ENCODE measurements at places on chromosomes 7 and 10.

DNA sequence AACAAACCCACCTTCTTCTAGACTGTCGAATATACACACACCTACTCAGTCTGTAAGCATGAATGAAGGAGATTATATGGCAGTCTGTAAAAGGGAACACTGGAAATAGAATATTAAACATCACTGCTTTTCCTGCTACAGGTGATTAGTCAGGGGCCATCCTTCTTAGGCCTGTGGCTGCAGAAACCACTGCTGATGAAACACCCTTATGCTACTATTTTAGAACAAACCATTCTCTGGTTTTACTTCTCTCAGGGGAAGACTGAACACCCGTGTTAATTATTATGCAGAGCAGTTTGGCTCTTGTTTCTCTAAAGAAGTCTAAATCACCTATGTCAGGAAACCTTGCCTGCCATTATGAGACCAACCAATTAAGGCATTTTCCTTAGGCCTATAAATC is 351.1 kb upstream of the KLF6 start:
- DNase-seq: no peak

- no peak for DNase-seq
Observed at GRCh38 chr7:16816824-16817223, 12.0 kb upstream of the AGR2 start.

GRCh38 chr10:71582019-71582418 is 137.6 kb downstream of the C10orf105 start:
- no peak for DNase-seq

GRCh38 chr10:118596426-118597124 is 1.1 kb upstream of the PRLHR start:
- DNase-seq: no peak

- no peak for DNase-seq
Observed at GRCh38 chr10:5968681-5969453, 8.5 kb downstream of the IL15RA start.

GRCh38 chr7:4958477-4959301 is at the start of gene MMD2:
Gene MMD2, minus strand, starts transcription at chr7:4959187. Its CDS starts 170 bp downstream, at chr7:4959017.
- DNase-seq: no peak

DNA sequence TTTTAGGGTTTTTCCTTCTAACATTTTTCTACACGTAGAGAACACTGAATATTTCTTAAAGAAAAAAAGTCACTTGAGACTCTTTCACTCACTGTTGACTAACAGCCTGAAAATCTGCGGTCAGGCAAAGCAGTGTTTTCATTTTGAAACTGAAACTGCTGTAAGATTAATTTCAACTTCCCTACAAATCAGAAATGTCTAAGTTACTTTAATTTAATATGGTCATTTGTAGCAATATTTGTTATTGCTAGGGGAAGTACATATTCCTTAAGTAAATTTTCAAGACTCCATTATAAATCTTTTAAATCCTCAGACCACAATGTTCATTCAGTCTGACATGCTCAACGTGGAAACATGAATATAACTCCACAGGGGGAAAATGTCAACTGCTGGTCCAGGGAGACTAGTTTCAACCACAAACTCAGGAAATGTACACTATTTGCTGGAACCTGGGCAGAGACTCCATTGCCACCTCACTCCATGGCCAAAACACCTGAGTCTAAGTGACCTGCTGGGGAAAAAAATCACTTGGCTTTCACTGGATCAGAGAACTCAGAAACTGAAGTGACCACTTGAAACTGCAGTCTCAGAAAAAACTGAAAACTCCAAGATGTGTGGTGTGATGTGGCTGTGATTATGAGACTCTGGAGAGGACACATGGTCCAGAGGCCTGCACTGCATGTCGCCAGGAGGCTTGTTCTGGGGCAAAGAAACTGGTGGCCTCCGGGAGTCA is 161.2 kb downstream of the TAX1BP1 start:
- no peak for DNase-seq

GRCh38 chr7:15005672-15006071 is 103.1 kb upstream of the DGKB start:
- DNase-seq: no peak

GRCh38 chr7:48090095-48090805 is 1.2 kb downstream of the UPP1 start:
- no peak for DNase-seq

GRCh38 chr10:86744067-86744725 is 12.2 kb upstream of the BMPR1A start:
- DNase-seq: no peak

- no peak for DNase-seq
Observed at GRCh38 chr10:104424719-104425118, 71.1 kb downstream of the CFAP58 start.

DNA sequence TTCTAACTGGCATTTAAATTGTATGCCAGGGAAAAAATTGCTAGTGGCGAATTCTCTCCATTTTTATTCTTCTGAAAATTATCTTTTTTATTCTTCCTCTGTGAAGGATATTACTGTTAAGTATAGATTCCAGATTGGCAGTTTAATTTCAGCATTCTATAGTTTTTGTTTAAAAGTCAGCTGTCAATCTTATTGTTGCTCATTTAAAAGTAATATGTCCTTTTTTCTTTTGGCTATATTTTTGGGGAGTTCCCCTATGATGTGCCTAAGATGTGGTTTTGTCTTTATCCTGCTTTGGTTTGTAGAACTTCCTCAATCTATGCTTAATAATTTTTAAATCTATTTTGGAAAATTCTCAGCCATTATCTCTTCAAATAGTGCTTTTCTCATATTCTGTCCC is 135.9 kb downstream of the ARHGAP12 start:
- DNase-seq: no peak

GRCh38 chr7:55128693-55129394 is 110.0 kb downstream of the EGFR start:
- no peak for DNase-seq

GRCh38 chr7:105639667-105640493 is 58.6 kb upstream of the EFCAB10 start:
- no peak for DNase-seq

GRCh38 chr10:132941640-132942051 is 724 bp downstream of the CFAP46 start:
- DNase-seq: no peak

- no peak for DNase-seq
Observed at GRCh38 chr10:50563906-50564305, 59.9 kb downstream of the SGMS1 start.

GRCh38 chr10:42755028-42755451 is 27.6 kb upstream of the BMS1 start:
- DNase-seq: no peak

DNA sequence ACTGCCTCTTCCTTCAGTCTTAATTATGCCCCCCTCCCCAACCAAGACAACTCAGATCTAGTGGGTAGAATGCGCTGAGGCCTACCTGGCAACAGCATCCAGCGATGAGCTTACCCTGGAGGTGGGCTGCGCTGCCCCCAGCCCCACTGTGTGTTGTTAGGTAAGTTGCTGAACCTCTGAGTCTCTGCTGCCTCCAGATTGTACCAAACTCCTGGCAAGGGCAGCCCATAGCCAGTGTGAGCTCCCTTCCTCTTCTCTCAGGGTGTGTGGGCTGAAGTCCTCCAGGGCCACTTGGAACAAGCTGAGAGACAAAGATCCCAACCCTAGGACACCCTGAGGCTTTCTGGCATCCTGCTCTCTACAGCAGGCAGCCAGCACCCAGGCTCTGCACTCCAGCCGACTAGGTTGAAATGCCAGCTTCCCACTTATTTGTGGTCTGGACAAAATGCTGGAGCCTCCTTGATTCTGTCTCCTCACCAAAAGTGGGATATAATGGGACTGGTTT is 135.3 kb downstream of the ARHGAP22 start:
- no peak for DNase-seq

- DNase-seq: no peak
Observed at GRCh38 chr7:126065766-126066165, 1136.1 kb upstream of the POT1 start.

DNA sequence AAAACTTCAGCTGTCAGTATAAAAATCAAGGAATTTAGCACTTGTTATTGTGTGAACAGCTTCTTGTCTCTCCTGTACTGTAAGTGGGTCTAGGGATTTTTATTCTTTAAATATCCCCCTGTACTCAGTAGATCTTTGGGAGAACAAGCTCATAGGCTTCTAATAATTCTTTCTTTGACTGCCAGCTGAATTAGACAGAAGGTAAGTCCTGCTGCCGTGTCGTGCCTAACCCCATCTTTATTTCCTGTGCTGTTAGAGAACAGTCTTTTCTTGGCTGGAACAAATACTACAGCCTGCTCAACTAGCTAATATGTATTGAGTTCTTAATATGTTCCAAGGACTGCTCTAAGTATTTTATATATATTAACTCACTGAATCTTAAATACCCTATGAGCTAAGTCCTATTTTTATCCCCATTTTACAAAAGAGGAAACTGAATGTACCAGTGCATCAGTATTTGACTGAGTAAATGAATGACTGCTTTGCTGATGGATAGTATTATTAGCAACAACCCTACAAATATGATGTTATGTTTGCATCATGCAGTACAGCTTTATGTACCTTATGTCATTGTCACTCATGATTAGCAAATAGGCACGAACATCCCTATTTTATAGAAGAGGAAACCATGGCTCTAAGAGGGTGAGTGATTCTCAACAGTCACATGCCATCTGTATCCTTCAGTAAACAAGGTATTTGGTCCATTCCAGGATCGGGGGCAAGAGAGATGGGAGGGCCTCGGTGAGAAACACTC is 5.5 kb upstream of the DUSP5 start:
- no peak for DNase-seq

GRCh38 chr10:132869621-132870020 is 72.7 kb downstream of the CFAP46 start:
- DNase-seq: no peak

DNA sequence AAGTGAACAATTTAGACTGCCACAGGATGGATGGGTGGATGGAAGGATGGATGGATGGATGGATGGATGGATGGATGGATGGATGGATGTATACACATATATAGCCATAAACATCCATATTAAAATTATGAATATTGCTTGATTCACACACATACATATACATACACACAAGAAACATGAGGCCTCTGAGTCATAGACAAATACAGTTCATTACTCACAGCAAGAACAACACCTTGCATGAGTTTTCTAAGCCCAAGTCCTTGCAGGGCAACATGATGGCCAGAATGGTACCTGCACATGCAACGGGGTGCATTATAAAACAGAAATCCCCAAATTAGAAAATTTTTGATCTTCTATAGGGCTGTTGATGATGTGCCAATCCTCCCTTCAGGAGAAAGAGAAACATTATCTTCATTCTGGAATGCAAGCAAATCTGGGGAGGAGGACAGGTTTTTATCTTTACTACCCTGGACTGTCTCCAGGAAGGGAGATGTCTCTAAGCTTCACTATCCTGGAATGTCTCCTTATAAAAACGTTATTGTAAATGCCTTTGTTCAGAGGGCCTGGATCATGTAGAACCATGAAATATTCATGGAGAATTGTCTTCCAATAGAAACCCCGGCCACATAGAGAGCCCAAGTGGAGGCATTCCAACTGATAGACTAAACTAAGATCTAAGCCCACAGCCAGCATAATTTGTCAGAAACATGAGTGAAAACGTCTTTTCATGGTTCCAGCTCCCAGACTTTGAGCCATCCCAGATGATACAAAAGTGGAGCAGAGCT is 238.6 kb upstream of the LRRN3 start:
- DNase-seq: no peak
